ENCODE measurements at places on chromosomes 6 and 20.

DNA sequence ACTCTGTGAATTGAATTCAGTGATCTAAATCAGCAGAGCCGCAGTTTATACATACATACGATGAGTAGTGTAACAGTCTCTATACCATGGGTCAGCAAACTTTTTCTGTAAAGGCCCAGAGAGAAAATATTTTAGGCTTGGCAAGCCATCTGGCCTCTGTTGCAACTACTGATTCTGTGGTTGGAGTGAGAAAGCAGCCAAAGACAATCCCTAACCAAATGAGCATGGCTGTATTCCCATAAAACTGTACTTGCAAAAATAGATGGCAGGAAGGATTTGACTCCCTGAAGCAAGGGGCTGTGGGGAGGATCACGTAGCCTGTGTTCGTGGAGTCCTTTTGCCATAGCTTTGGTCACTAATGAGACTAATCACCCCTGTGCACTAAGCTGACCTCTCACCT lies 17.9 kb upstream of the MOCS1 start:
- no peak for DNase-seq

- no peak for DNase-seq
These were observed 297.6 kb upstream of the TCF21 start for GRCh38 chr6:133591275-133591674.

- DNase-seq, result no peak
These were observed 144.4 kb upstream of the PDE10A start for GRCh38 chr6:165807249-165807960.

DNA sequence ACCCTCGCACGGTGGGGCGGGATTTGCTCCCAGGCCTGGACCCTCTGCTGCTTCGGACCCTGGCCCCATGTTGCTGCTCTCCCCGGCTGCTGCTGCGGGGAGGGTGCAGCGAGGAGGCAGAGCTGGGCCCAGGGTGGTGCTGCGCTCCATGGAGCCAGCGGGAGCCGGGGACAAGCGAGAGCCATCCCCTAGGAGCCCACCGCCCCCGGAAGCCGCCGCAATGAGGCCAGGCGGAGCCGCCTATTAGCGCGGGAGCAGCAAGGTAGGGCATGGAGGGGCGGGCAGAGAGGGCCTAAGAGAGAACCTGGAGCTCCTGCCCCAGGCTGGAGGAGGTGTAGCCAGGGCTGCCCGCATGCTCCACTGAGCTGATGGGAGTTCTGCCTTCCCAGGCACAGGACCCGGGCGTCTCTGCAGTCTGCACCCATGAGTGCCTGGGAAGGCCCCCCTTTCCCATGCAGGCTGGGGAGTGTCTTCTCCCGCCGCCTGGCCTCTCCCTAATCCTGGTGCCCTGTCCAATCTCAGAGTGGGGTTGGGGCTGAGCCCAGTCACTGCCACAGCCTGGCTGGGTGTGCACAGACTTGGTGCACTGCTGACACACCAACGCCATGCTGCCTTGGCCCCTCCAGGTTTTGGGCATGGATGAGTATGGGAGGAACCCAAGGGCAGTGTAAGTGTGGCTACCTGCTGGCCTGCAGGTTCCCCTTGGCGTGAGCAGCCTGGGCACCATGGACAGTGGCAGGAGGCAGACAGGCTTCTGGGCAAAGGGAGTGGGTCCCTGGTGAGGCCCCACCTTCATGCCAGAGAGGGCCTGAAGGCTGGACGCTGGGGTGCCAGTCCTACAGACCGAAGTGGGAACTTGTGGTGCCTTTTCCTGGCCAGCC lies 360.6 kb upstream of the MAP3K7 start:
- no peak for DNase-seq

DNA sequence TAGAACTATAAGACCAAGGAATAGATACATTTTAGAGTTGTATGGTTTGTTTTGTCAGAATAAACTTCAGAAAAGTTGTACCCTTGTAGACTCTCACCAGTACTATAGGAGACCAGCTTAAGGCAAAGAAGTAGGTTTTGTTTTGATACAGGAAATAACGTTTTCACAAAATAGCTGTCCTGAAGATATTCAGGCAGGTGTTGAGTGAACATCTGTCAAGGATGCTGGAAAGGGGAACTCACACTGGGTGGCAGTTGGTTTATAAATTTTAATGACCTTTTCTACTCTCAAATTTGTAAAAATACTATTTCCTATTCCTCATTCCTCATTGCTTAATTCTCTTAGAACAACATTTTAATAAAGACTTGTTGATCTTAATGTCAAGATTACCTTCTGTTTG lies 174.0 kb upstream of the MAN1A1 start:
- DNase-seq, result no peak

DNA sequence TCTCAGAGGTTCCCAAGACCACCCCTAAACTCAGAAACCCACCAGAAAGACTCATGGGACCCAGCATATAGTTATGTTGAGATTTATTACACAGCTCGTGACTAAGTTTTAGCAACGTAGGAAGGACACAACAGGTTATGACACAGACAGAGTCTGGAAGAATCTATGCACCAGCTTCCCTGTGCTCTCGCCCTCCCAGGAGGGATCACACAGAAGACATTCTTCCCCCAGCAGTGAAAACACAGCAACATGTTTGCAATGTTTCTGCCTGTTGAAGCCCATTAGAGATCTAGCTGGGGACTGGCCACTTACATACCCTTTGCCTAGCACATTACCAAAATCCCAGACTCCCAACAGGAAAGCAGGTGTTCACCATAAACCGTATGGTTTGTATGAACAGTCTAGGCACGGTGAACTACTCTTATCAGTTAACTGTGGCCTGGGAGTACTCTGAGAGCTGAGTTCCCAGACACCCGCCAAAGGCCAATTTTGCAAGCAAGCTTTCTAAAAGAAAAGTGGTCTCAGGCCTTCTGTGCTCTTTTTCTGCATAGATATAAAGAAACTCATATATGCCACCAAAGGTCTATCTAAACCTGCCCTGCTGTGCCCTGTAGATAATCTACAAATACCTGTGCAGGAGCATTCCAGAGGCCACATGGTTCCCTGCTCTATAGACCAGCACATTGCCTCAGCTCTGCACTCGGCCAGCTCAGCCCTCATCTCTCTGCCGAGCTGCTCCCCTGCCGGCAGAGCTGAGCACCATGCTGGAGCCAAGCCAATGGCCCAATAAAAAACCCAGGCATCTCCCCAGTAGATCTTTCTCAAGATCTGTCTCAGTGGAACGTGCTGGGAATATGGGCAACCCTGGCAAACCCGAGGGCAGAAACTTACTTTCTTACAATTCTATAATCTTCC lies 69.6 kb upstream of the SMIM28 start:
- DNase-seq, result no peak

GRCh38 chr6:111030008-111031007 lies 48.5 kb downstream of the RPF2 start:
- DNase-seq, result peak; percentile 42

DNA sequence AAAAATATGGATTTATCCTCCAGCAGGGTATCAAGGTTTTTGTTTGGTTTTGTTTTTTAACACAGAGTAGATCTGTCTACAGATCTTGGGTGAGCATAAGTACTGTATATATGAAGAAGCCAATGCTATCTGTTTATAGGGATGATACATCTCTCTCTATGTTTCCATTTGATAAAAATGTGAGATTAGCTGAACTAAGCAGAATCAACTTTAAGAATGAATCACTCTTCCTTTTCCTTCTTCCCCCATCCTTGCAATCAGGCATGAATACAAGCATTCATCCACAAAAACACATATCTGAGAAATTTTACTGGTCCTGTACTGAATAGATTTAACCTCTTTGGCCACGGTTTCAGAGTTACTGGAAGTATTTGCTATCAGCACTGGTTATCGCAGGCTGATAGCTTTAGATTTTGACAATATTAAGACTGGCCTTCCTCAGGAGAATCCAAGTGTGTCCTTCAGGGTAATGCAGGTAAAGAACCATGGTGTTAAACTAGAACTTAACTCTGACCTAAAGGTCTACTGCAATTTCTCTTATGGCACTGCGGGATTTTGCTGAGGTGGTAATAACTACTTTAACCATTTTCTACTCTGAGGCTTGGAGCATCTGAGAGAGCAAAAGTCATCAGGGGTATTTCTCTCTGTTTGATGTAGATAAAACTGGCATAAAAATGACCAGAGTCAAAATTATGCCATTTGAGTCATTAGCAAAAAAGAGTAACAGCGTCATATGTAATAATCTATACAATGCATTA lies 1.5 kb downstream of the SNAP25 start:
- DNase-seq, result no peak

- no peak for DNase-seq
These were observed 60.5 kb upstream of the SLC22A23 start for GRCh38 chr6:3517350-3517749.

GRCh38 chr20:3749689-3750531 lies 17.4 kb downstream of the HSPA12B start:
- no peak for DNase-seq

DNA sequence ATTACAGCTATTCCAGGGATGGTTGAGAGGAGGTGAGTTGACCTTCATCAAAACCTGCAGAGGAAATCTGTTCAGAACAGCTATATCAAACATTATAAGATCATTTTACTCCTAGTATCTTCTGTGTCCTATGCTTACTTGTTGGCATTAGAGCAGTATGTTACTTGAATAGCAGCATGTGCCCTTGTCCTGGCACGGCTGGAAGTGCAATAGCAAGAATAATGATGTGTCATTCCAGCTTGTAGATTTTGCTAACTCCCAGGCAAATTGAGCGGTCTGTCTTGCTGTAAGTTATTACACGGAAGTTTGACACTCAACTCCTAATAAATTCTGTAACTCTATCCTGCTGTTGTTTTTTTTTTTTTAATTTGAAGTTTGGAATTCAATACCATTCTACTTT lies 385.5 kb downstream of the TENT5A start:
- DNase-seq, result no peak

DNA sequence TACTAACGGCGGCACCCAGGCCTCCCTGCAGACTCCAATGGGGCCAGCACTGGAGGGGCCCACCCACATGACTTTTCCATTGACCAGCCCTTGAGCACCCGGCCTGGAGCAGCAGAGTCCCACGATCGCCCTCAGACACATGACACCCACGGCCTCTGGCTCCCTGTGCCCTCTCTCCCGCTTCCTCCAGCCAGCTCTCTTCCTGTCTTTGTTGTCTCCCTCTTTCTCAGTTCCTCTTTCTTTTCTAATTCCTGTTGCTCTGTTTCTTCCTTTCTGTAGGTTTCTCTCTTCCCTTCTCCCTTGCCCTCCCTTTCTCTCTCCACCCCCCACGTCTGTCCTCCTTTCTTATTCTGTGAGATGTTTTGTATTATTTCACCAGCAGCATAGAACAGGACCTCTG lies 26.1 kb upstream of the FANCE start:
- DNase-seq, result no peak

GRCh38 chr6:36246506-36247268 lies 23.2 kb upstream of the PNPLA1 start:
- DNase-seq, result no peak

DNA sequence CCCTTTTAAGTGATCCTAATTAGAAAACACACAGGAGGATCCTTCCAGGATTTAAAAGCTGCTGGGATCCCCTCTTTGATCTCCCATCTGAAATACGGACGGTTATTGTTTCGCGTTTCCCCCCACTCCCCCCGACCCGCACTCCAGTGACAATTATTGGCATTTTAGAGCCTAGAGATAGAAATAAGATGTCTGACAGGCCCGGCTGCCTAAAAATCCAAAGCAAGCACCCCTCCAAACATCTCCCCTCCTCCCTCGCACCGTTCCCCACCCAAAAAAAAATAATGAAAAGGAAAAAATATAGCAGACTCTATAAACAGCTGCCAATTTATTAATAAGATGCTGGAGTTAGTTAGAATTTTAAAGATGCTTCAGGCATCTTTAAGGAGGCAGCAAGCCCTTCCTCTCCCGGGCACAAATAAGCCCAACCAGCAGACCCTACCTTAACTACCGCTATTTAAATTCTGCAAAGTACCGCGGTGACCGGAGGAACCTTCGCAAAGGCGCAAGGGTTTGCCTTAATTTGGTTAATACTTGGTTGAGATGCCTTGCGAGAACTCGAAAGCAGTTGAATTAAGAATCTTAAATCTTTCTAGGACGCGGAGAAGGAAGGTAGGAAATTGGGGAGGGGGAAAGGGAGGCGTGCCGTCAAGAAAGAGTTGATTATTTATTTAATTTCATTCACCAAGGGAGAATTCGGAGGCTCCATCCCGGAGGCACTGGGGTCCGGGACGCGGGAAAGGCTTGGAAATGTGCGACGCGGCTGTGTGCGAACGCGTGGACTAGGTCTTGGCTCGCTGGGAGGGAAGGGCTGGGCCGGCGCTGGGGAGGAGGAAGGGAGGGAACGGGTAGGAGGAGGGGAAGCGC lies 1.5 kb upstream of the ISM1 start:
- no peak for DNase-seq

GRCh38 chr6:170005665-170006064 lies 254.2 kb downstream of the ERMARD start:
- DNase-seq, result no peak

- peak; percentile 60 for DNase-seq
These were observed 14.9 kb downstream of the BTN1A1 start for GRCh38 chr6:26514984-26515383.

GRCh38 chr20:44488551-44488950 lies 12.9 kb downstream of the TTPAL start:
- no peak for DNase-seq

- DNase-seq, result no peak
These were observed 51.0 kb upstream of the SUPT3H start for GRCh38 chr6:45428727-45429126.

GRCh38 chr20:22921595-22922421 lies 113.3 kb upstream of the SSTR4 start:
- no peak for DNase-seq

GRCh38 chr6:136548582-136549299 lies 1.5 kb downstream of the MAP7 start:
- DNase-seq, result no peak

- DNase-seq, result no peak
These were observed 2.2 kb upstream of the IL20RA start for GRCh38 chr6:137046871-137047412.

DNA sequence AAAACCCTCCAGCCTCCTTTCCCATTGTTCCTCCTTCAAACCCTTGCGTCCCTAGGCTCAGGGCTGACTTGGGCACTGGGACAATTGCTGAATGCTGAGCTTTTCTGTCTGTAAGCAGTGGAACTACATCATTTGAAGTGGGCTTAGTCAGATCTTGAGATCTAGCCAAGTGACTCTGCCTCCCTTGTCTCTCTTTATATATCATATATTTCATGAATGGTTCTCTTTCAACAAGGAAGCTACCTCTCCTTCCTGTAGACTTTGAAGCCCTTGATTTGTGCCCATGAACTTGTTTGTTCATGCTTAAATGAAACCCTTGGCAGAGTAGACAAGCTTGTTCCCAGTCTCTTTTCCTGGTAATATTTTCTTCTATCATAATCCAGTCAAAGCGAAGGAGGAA lies 60.0 kb upstream of the KIF13A start:
- no peak for DNase-seq

GRCh38 chr20:47290666-47291430 lies 65.7 kb downstream of the ZMYND8 start:
- DNase-seq, result no peak

GRCh38 chr6:51559059-51559458 lies 528.4 kb downstream of the PKHD1 start:
- peak; percentile 29 for DNase-seq

- no peak for DNase-seq
These were observed 30.8 kb upstream of the CD2AP start for GRCh38 chr6:47446669-47447330.

- DNase-seq, result peak; percentile 69
These were observed at the start of gene VWA7 for GRCh38 chr6:31776989-31777666. TSS of gene VWA7 (minus strand) at chr6:31777328. CDS start at chr6:31776779, 549 bp downstream.

GRCh38 chr6:98272060-98272459 lies 562.3 kb upstream of the POU3F2 start:
- no peak for DNase-seq

GRCh38 chr20:47318586-47319516 lies 37.6 kb downstream of the ZMYND8 start:
- peak; percentile 72 for DNase-seq
